NCI-H524 treated with DMSO at 0.1 percent for 48 hours (cell line): ENCODE measurements at places on chromosomes 5 and 9.

DNA sequence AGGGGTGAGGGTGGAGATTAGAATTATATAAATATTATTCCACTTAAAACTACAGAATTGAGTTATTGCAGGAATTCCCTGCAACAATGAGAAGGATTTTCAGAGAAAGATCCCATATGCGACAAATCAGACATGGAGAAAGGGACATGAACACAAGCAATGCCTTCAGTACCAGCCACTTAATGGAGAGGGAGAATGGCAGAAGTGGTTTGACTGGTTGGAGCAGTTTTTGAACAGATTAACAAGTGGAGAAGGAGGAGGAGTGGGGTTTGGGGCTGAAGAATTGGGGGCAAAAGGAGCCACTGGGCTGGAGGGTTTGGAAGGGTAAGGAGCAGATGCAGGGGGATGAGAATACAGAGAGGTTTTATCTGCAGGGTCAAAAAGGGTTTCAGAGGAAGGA, 620.9 kb upstream of the PTPRD start:
- no peak for DNase-seq

GRCh38 chr5:173640156-173640804, 23.8 kb upstream of the BOD1 start:
- no peak for DNase-seq

DNA sequence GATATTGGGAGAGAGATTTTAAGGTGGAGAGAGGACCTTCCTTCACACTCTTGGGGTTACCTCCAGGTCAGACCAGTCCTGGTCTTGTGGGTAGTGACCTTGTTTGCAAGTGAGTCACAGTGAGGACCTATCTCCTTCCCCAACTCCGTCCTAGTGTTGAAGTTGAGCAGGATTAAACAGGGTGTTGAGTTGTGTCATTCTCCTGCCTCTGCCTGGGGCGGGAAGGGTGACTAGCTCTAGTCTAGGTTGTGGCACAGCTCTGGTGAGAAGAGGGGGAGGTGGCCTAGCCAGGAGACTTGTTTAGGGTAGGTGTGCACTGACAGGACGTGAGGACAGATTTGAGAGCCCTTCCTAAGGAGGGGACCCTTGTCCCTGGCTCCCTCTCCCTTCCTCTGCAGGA, 119.6 kb upstream of the PITX1 start:
- DNase-seq = no peak

GRCh38 chr5:113614191-113614590, 100.7 kb downstream of the YTHDC2 start:
- no peak for DNase-seq

GRCh38 chr9:115999498-115999897, 154.1 kb upstream of the PAPPA start:
- no peak for DNase-seq

DNA sequence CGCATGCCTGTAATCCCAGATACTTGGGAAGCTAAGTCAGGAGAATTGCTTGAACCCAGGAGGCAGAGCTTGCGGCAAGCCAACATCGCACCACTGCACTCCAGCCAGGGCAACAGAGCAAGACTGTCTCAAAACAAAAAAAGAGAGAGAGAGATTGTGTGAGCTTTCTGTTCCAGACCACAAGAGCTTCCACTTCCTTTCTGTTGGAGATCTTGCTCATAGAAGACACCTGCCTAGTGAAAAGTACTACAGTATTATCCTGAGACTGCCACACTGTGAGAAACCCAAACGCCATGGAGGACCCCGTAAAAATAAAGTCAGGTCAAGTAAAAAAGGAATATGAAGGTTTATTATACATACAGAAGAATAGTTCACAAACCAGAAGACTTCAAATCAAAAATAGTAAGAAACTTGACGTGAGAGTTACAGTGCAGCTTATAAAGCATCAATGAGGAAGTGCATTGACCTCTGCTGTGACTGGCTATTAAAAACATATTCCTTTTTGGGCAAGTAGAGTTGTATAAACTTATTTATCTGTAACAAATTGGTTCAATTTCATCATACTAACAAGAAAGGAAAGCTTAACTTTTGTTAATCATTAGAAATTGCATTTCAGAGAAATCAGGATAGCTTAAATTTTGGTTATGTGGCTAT, 4.3 kb upstream of the EMB start:
- no peak for DNase-seq

DNA sequence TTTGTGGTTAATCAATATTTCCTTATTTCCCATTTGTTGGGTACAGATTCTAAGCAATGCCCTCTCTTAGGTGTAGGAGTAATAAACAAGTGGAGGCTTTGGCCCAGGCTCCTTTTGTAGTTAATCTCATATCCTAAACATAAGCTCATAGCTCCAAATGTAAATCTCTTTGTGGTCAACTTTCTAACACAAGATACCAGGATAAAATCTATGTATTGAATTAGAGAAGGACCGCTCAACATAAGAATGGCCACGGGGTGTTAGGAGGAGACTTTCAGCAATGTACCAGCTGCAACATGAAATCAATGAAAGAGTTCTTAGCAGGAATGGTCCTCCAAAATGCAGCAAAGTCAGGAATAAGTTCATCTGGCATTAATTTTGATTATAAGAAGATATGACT, 334.5 kb upstream of the ITGA1 start:
- no peak for DNase-seq

- no peak for DNase-seq
Measured at GRCh38 chr9:2745560-2746380, 28.5 kb downstream of the KCNV2 start.

DNA sequence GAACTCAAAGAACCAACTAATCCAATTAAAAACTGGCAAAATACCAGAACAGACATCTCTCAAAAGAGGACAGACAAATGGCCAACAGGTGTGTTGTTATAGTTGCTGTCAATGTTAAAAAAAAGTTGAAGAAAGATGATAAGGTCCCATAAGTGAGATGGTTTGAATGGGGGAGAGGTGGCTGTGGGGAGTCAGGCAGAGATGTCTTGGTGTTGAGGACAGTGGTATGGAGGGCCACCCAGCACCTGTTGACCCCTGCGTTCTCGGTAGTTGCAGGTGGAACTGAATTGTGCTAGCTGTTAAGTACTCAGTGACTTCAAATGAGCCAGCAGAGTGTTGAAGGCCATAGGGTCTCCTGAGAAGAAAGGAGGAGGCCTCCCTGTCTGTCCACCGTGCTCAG, 55.9 kb upstream of the PITX1 start:
- DNase-seq = no peak

DNA sequence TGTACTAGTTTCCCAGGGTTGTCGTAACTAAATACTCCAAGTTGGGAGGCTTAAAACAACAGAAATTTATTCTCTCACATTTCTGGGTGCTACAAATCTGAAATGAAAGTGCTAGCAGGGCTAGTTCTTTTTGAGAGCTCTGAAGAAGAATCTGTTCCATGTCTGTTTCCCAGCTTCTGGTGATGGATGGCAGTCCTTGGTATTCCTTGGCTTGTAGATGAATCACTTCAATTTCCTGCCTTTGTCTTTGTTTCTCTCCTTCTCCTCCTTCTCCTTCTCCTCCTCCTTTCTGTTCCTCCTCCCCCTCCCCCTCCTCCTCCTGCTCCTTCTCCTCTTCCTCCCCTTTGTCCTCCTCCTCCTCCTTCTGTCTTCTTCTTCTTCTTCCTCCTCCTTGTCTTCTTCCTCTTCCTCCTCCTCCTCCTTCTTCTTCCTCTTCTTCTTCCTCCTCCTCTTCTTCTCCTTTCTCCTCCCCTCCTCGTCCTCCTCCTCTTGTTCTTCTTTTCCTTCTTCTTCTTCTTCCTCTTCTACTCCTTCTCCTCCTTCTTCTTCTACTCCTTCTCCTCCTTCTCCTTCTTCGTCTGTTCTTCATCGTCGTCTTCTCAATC, 104.7 kb upstream of the ANKRD55 start:
- no peak for DNase-seq

DNA sequence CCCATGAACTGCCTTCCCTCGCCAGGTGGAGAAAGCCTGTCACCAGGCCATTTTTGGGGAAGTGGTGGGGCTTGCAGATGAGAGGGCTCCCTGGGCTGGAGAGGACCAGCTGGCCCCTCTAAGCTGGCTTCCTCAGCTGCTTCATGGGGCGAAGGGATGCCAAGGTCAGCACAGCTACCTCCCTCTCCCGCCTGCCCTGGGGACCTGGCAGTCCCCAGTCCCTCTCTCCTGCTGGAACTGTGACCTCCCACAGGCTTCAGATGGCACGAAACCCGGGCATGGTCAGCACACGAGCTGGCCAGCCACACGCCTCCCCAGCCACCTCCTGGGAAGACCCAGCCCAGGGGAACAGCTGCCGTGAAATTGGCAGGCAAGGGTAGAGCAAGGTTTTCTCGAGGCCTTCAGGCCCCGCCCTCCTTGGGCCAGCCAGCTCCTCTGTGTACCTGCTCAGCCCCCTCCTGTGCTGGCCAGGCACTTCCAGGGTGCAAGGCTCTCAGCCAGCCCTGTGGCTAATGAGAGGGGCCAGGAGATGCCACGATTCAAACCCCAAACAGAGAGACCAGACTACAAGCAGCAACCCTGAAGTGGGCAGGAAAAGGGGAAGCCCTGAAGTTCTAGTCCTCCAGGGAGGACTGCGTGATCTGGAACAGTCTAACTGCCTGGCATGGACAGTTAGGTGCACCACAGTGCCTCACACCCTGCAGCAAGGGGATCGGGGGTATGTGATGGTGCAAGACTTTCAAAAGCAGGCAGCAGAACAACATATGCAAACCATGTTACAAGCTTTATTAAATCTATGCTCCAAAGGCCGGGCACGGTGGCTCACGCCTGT, 12.9 kb downstream of the PLPP7 start:
- peak; percentile 66 for DNase-seq

DNA sequence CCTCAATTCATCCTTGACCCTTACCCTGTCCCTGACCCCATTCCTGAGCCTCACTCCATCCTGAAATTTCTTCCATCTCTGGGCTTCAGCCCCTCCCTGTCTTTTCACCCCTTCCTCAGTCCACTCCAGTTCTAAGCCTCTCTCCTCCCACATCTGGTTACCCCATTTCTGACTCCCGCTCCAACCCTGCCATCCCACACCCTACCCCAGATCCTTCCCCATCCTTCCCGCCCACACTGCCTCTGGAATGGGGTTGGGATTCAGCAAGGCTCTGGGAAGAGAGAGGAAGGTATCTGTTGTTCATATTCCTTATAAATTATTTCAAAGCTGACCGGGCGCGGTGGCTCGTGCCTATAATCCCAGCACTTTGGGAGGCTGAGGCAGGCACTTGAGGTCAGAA, 29.9 kb upstream of the MVB12B start:
- DNase-seq = no peak

DNA sequence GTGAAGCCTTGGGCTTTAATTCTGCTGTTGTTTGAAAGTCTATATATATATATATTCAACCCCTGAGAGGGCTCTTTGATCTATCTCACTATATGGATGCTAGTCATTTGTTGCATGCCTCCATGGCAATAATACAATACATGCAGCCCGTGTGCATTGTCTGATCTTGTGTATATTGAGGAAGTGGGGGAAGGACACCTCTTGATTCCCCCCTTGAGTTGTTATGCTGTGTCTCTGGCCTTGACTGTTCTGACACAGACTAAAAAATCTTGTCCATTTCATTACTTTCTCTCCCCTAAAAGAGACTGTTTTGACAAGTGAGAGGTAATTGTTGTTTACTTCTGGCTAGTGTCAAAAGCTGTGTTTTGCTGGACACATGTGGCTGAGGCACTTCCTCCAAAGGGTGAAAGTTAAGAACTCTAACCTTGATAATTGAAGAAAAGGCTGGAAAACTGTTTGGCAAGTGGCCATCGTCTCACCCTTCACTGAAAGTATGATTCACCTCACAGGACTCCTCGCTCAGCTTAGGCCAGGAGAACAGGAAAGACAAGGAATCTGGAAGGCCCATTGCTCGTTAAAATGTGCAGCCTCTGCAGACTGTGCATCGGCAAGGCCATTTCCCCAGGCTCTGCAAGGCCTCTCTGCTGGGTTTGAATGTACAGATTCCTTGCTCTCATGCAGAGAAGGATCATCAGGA, 304.0 kb downstream of the PRELID2 start:
- no peak for DNase-seq

GRCh38 chr5:53334431-53334941, 145.9 kb upstream of the FST start:
- no peak for DNase-seq

DNA sequence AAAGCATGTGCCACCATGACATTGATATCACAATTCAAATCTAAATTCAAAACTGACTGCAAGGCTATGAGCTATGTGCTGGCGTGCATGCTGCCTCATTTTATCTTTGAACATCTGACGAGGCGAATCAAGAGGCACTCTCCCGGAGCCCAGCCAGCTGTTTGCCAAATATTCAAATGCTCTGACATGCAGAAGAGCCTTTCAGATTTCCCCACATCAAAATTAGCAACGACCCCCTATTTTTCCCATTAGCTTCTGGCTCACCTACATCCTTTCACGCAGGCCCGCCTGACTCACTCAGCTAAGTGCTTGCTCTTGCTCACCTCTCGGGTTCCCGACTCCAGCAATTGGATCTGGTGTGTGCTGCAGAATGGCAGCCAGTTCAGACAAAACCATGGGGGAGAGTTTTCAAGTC, 159.0 kb downstream of the NR2F1-AS1 start:
- no peak for DNase-seq

DNA sequence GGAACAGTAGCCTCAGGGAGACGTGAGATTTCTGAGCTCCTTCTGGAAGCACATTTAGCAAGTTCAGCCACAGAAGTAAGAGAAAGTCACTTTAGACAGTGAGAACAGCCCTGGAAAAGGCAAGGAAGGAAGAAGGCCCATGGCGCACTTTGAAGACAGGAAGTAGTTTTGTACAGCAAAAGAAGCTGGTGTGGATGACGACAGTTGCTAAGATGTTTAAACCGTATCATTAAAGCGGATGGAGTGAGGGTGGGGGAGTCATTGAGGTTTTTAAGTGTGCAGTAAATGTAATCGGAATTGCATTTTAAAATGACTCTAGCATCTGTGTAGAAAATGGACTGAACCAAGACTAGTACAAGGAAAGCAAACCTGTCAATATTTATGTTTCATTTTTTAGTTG, 15.3 kb upstream of the TRPM3 start:
- DNase-seq = no peak

GRCh38 chr9:133730994-133731715, 7.0 kb downstream of the SARDH start:
- DNase-seq = no peak

GRCh38 chr5:92836855-92837755, 743.9 kb downstream of the NR2F1-AS1 start:
- no peak for DNase-seq

DNA sequence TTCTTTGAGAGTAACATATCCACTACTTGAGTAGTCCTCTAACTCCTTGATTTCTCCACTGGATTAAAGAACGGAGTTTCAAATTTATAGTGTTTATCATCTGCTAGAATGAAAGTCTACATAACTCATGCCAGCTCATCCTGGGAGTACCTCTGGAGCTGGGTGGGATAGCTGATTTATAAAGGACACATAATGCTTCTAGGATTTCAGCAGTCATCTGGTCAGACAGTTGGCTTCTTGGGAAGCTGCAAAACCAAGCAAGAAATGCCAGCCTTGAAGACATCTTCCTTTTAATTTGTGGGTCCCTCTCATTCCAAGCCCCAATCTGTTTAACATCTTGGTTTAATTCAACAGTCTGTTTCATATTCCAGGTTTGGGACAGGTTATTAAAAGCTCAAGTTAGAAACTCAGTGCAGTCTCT, 3.2 kb downstream of the GALNT10 start:
- no peak for DNase-seq

- no peak for DNase-seq
Measured at GRCh38 chr5:172556971-172557461, 84.0 kb upstream of the NEURL1B start.
